Natural killer cell treated with Interleukin-12 subunit alpha and Interleukin-12 subunit beta and Interleukin-15 and Interleukin-18, amount 100 ng/mL, for 72 hours (primary cell): ENCODE measurements at places on chromosomes 3 and 15.

DNA sequence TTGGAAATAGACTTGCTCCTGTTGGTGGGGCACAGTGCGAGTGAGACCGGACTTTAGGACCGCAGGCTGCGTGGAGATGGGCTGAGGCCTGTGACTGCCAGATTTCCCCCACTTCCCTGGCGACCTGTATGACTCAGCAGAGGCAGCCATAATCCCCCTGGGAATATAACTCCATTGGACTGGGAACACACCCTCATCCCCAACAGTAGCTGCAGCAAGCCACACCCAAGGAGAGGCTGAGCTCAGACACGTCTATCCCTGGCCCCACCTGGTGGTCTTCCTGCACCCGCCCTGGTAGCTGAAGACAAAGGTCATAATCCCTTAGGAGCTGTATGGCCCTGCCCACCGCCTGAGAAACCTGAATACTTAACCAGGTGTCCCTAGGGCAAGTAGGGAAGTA is 42.6 kb downstream of the DZIP1L start:
- H3K27me3 ChIP-seq = peaks cover 31% of the 10 kb centered on the region
- no peak overlapping the region for H3K4me3 ChIP-seq
- no peaks in the 10 kb centered on the region for H3K36me3 ChIP-seq
- DNase-seq = no peak
- H3K27ac ChIP-seq = no peak overlapping the region

- DNase-seq = no peak
- H3K4me1 ChIP-seq = peaks cover 7% of the 10 kb centered on the region
- H3K27ac ChIP-seq = no peak overlapping the region
- no peaks in the 10 kb centered on the region for H3K27me3 ChIP-seq
Observed at GRCh38 chr3:127543441-127543840, 47.1 kb downstream of the TPRA1 start.

- H3K27ac ChIP-seq = no peak overlapping the region
- no peaks in the 10 kb centered on the region for H3K36me3 ChIP-seq
- H3K4me1 ChIP-seq = no peaks in the 10 kb centered on the region
- no peak for DNase-seq
Observed at GRCh38 chr15:32849769-32850668, 132.2 kb downstream of the GREM1 start.

- no peaks in the 10 kb centered on the region for H3K36me3 ChIP-seq
- peak overlapping the region; percentile 67 for H3K4me3 ChIP-seq
- H3K27me3 ChIP-seq = no peaks in the 10 kb centered on the region
- no peak for DNase-seq
Observed at GRCh38 chr3:4520033-4520816, 27.1 kb downstream of the ITPR1 start.

GRCh38 chr3:184579513-184579912 is 17.9 kb downstream of the EPHB3 start:
- no peak for DNase-seq
- peaks cover 7% of the 10 kb centered on the region for H3K4me1 ChIP-seq
- H3K36me3 ChIP-seq = no peaks in the 10 kb centered on the region
- peaks cover 14% of the 10 kb centered on the region for H3K27me3 ChIP-seq

GRCh38 chr3:120326784-120327183 is 22.4 kb downstream of the LRRC58 start:
- no peaks in the 10 kb centered on the region for H3K27me3 ChIP-seq
- H3K36me3 ChIP-seq = peaks cover 16% of the 10 kb centered on the region
- no peak overlapping the region for H3K4me3 ChIP-seq
- H3K27ac ChIP-seq = no peak overlapping the region
- no peak for DNase-seq

DNA sequence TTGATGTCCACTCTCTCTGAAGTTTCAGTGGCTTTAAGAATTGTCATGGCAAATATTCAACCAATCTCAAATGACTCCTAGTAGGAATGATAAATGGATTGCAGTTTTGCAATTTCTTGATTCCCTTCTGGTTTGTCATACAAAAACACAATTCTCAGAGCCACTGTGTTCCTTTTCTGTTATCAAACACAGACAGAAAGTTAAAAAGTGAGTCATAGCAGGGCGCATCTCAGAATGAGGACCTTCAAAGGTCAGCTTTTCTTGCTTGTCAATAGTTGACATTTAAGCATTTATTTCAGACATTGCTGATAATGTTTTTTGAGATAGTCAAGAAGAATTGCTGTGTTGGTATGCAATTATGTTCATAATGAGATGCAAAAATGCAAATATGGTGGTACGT is 405.9 kb downstream of the NR2F2 start:
- no peak for DNase-seq
- no peak overlapping the region for H3K27ac ChIP-seq
- H3K4me1 ChIP-seq = no peaks in the 10 kb centered on the region
- H3K4me3 ChIP-seq = no peak overlapping the region
- H3K36me3 ChIP-seq = no peaks in the 10 kb centered on the region

- no peaks in the 10 kb centered on the region for H3K27me3 ChIP-seq
- no peak overlapping the region for H3K4me3 ChIP-seq
- DNase-seq = no peak
Observed at GRCh38 chr3:84140631-84141030, 818.2 kb upstream of the CADM2 start.

DNA sequence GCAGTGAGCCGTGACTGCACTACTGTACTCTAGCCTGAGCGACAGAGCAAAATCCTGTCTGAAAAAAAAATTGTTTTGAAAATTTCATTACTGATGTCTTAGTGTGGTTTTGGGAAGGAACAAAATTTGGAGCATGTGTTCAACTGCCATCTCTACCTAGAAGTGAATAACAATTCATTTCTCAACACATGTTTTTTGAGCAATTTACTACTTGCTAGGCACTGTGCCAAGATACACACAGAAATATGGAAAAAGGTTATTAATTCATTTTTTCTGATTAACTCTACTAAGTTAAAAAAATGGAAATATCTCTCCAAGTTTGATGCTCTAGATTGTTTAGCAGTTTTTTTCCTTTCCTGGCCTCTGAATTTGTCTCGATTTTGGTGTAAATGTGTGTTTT is 5.2 kb upstream of the TCF12 start:
- H3K4me3 ChIP-seq = no peak overlapping the region
- DNase-seq = no peak
- H3K27ac ChIP-seq = no peak overlapping the region
- no peaks in the 10 kb centered on the region for H3K27me3 ChIP-seq

DNA sequence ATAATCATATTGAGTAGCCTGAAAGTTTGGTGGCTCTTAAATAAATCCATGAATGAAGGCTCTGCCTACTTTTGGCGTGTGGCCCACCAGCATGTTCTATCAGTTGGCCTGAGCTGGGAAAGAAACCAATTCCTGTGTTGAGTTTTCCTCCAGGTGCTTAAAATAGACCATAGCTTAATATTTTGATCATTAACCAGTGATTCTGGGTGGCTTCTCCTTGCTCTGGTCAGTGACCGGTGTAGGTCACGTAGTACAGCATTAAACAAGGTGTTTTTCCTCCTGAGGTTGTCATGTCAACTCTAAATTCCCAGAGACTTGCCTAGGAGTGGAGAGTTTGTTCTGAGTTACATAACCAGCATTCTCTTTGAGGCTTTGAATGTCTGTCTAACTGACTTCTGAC is 1.3 kb downstream of the HHLA2 start:
- H3K27ac ChIP-seq = no peak overlapping the region
- H3K27me3 ChIP-seq = peaks cover 8% of the 10 kb centered on the region
- no peak for DNase-seq
- H3K4me1 ChIP-seq = peaks cover 14% of the 10 kb centered on the region
- no peak overlapping the region for H3K4me3 ChIP-seq
- no peaks in the 10 kb centered on the region for H3K36me3 ChIP-seq

DNA sequence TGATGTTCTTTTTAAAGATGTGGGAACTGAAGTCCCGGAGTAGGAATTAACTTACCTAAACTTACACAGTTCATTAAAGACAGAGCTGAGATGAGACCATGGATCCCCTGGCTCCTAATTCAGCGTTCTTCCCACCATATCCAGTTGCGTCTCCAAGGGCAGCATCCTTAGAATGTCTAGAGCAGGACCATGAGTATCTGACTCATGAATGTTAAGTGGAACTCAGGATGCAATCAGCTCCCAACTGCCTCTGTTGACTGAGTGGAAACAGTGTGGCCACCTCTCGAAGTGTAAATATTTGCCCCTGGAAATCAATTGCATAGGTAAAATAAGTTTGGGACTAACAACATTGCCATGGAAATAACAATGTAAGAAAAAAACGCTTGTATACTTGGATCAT is 2.5 kb downstream of the SNTN start:
- H3K36me3 ChIP-seq = no peaks in the 10 kb centered on the region
- H3K4me1 ChIP-seq = no peaks in the 10 kb centered on the region
- DNase-seq = no peak
- H3K4me3 ChIP-seq = no peak overlapping the region
- H3K27me3 ChIP-seq = no peaks in the 10 kb centered on the region

DNA sequence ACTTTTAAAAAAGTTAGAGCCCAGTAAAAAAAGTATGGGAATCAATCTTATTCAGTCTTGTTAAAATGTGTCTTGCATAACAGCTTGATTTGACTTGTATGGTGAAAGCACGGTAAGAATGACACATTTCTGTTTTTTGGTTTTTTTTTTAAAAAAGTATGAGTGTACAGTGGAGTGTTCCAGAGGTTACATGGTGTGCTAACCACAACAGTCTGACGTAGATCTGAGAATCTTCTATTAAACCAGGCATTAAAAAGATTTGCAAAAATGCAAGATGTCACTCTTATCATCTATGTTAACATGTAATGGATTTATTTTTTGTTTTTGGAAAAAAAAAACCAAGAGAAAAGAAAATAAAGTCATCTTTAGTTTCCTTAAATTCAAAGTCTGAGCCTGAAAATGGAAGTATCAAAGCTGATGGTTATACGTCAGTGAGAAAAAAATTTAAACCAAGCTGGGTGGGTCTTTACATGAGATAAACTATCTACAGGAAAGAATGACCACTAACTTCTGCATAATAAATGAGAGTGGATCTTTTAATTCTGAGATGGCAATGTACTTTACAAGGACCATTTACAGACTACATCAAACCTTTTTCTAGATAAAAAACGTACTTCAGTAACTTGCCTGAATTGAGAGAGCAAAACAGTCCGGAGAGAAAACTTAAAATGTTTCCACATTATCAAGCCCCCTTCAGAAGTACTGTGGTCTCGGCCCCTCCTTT is 1.6 kb downstream of the GABPB1 start:
- peak overlapping the region; percentile 83 for H3K4me3 ChIP-seq
- no peaks in the 10 kb centered on the region for H3K27me3 ChIP-seq
- H3K27ac ChIP-seq = peak overlapping the region; percentile 99
- H3K4me1 ChIP-seq = peaks cover 50% of the 10 kb centered on the region
- DNase-seq = no peak

- peaks cover 16% of the 10 kb centered on the region for H3K27me3 ChIP-seq
- no peaks in the 10 kb centered on the region for H3K36me3 ChIP-seq
- H3K4me3 ChIP-seq = no peak overlapping the region
Observed at GRCh38 chr3:14741510-14741909, 66.6 kb downstream of the C3orf20 start.

- H3K27me3 ChIP-seq = no peaks in the 10 kb centered on the region
- H3K36me3 ChIP-seq = peaks cover 15% of the 10 kb centered on the region
- no peak for DNase-seq
Observed at GRCh38 chr3:122421101-122421500, 5.2 kb upstream of the WDR5B start.

- no peak for DNase-seq
- no peaks in the 10 kb centered on the region for H3K36me3 ChIP-seq
- no peaks in the 10 kb centered on the region for H3K27me3 ChIP-seq
- no peak overlapping the region for H3K4me3 ChIP-seq
Observed at GRCh38 chr3:130649061-130649654, 97.5 kb downstream of the PIK3R4 start.

DNA sequence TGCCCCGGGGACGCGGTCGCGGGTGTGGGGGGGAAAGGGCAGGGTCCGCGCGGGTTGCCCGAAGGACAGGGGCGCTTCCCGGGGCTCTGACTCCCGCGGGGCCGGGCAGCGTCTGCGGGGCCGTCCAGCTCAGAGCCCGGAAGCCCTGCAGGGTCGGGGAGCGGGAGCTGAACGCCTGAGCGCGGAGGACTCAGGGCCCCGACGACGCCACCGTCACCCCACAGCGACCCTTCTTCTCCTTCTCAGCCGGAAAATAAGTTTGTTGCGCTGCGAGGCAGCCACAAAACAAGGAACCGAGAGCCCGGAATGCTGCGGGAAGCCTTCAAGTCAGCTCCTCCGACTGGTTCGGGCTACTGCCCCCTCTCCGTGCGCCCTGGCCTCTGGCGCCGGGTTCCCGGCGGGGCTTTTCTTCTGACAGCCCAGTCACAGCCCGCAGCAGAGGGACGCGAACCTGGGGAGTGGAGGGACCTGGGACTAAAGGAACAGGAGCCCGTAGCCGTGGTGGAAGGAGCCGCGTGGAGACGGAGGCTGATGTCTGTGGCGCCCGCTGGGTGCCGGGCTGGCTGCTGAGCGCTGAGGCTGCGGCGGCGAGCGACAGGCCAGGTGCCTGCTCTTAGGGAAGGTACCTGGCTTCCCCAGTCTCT is 484 bp downstream of the CNTN4 start:
- no peak overlapping the region for H3K27ac ChIP-seq
- DNase-seq = no peak
- H3K4me1 ChIP-seq = no peaks in the 10 kb centered on the region

DNA sequence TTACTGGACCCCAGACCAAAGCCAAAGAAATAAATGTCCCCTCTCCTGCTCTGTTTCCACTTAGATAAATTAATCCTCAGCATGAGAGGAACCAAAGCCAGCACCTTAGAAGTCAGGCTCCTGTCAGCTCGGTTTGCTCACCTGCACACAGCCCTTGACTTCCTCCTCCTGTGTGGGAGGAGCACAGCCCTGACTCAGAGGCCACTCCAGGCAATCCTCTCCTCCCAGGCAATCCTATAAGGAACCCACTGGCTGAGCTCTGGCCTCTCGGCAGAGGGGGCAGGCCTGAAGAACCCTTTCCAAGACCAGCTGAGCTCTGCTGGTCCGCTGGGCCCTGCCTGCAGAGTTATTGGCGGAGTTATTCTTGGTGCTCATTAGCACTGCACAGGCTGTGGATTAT is 30.8 kb downstream of the LIPC start:
- no peak for DNase-seq
- no peaks in the 10 kb centered on the region for H3K27me3 ChIP-seq
- H3K36me3 ChIP-seq = no peaks in the 10 kb centered on the region
- H3K27ac ChIP-seq = peak overlapping the region; percentile 26
- peaks cover 59% of the 10 kb centered on the region for H3K4me1 ChIP-seq

DNA sequence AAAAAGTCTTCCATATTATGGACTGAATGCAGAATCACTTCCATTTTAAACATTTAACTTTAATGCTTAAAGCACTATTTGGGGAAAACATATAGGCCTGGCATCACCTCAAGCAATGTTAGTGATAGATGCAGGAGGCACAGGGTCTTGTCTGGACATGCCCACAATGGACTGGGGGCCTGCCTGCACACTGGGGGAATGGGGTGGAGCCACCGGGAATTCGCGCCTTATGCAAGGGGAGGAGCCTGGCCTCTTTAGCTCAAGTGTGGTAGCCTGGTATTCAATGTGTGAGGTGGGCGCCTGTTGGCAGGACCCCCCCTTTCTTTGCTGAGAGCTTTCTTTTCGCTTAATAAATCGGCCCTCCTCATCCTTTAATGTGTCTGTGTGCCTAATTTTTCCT is 29.9 kb downstream of the ACKR4 start:
- H3K4me3 ChIP-seq = no peak overlapping the region
- DNase-seq = no peak
- H3K27ac ChIP-seq = no peak overlapping the region
- H3K27me3 ChIP-seq = no peaks in the 10 kb centered on the region
